AG04450 (cell line): ENCODE measurements at places on chromosomes 2 and 18. TPM values are rescaled to one million over a fixed set of nuclear protein-coding genes. Genes with fewer than 3 reads are reported as not detected.

DNA sequence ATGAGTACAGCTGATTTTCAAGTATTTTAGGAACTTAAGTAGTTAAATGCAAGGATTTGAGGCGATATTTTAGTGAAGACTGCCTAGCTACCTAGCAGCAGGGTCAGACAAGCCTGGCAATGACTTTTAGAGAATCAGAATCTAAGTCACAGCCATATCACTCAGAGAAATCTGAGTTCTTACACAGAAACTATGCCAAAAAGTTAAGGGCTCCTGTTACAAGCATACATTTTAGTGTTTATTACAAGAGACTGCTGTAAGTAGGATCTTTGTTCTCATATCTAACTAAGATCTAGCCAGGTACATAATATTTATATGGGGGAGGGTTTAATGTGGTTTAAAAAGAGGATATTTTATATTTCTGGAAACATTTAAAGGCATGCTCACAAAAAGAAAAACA lies 37.5 kb downstream of the MAP4K3 start:
- no peak for DNase-seq

DNA sequence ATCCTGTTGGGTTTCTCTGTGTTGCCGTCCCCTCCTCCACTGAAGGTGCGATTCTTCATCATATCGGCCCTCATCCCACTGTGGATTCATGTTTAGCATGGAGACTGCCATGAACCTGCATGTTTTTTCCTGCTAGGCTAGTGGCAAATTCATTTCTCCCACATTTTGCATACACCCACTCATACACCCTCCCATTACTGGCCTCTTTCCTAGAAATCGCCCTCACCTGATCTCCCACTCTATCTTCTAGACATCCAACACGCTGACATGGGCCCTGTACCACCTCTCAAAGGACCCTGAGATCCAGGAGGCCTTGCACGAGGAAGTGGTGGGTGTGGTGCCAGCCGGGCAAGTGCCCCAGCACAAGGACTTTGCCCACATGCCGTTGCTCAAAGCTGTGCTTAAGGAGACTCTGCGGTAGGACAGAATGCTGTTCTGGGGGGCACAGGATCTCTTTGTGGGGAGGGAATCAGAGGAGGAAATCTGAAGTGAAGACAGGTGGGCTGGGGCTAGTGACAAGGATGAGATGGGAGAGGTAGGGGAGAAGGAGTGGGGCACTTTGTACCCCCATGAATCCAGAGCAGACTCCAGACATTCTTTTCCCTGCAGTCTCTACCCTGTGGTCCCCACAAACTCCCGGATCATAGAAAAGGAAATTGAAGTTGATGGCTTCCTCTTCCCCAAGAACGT lies 17.7 kb downstream of the PRKAG3 start:
- DNase-seq, result no peak

DNA sequence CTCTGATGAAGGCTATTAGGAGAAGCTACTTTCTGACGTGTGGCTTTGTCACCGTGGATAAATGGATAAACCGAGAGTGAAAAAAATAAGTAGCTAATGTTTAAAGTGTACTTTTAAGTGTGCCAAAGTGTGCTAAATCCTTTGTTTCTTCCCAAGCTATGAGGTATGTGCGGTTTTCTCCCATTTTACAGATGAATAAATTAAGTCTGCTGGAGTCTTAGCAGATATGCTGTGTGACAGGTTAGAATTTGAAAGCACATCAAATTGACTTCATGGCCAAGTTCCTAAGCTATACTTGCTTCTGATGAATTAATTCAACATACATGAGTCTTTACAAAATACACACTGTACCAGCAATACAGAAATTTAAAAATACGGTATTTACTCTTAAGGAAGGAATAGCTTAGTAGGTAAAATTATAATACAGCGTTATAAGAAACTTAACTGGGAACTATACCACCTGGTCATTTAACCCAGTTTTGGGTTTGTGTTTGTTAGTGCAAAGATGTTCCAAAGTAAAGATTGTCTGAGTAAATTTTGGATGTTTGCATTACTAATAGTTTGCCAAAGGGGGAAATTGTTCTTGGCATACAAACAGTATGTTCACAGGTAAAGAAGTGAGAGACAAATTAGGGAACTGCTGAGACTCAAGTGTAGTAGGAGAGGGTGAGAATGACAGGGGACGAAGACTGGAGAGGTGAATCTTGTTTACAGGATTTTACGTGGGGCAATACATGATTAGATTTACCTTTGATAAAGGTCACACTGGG lies 1.4 kb downstream of the AGPS start:
- DNase-seq, result no peak

GRCh38 chr18:10340821-10341220 lies 113.6 kb upstream of the APCDD1 start:
- no peak for DNase-seq

GRCh38 chr2:62570861-62571698 lies 65.1 kb upstream of the TMEM17 start:
- no peak for DNase-seq

BCL11A gene
- polyA plus RNA-seq, result 1.1 and 1.4 TPM in 2 replicates

GRCh38 chr2:216084547-216084946 lies 2.8 kb downstream of the TMEM169 start:
- no peak for DNase-seq

- no peak for DNase-seq
Observed at GRCh38 chr2:83471655-83472054, 987.4 kb downstream of the SUCLG1 start.

EHD3 gene
- 39.8 and 48.6 TPM in 2 replicates for polyA plus RNA-seq

- no peak for DNase-seq
Observed at GRCh38 chr2:231359441-231359840, 36.1 kb upstream of the B3GNT7 start.

- no peak for DNase-seq
Observed at GRCh38 chr2:164840458-164840929, 1.1 kb downstream of the COBLL1 start.

GRCh38 chr2:230591850-230592249 lies 120.8 kb upstream of the CAB39 start:
- DNase-seq, result no peak

- DNase-seq, result peak; percentile 80
Observed at GRCh38 chr2:160269803-160270570, 69.9 kb upstream of the ITGB6 start.

DNA sequence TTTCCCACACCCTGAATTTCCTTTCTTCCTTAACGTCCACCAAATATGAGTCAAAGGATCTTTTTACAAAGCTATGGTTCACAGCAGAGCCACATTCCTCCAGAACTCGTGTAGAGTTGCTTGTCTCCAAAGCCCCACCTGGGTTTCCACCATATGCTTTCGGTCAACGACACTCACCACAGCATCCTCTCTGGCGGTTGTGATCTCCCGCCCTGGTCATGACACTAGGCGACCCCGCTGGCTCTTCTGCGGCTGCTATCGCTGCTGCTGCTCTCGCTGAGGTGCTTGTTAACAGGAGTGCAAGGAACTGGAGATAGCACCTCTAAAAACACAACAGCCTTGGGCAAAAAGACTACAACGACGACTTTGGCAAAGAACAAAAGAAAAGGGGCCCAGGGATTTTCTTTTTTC lies 340 bp downstream of the SLC40A1 start:
- DNase-seq, result no peak

RAMP1 gene
- polyA plus RNA-seq, result 26.5 and 47.7 TPM in 2 replicates

- no peak for DNase-seq
Observed at GRCh38 chr2:9745153-9745899, 97.9 kb upstream of the TAF1B start.
